Esophagus squamous epithelium (tissue), 5 donors: ENCODE measurements at places on chromosomes 4 and X.

DNA sequence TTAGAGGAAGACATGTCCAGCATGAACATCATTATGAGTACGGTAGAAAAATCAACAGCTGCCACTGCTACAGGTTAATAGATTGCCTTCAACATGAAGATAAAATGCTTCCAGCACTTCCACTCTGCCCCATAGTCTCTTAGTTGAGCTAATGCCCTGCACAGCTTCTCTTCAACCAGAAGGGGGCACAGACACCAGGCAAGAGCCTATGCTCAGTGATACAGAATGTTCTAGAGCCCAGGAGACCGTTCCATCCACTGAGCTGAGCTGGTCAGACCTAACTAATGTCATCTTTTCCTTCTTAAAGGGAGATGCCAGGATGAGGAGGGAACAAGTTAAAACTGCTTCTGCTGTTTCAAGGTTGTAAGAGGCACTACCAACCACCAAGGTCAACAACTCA is 42.2 kb downstream of the SMIM10L2A start:
- no peak for DNase-seq
- no peaks in the 10 kb centered on the region for H3K27me3 ChIP-seq
- no peaks in the 10 kb centered on the region for H3K4me1 ChIP-seq
- H3K27ac ChIP-seq: no peak overlapping the region
- no peaks in the 10 kb centered on the region for H3K36me3 ChIP-seq
- H3K4me3 ChIP-seq: no peak overlapping the region

- H3K4me3 ChIP-seq: no peak overlapping the region
- H3K27ac ChIP-seq: no peak overlapping the region
- H3K36me3 ChIP-seq: no peaks in the 10 kb centered on the region
- H3K27me3 ChIP-seq: no peaks in the 10 kb centered on the region
- H3K4me1 ChIP-seq: no peaks in the 10 kb centered on the region
Observed at GRCh38 chrX:69192603-69193002, 27.4 kb upstream of the PJA1 start.

- no peak overlapping the region for H3K4me3 ChIP-seq
- H3K4me1 ChIP-seq: peaks cover 4% of the 10 kb centered on the region
- no peak for DNase-seq
- no peaks in the 10 kb centered on the region for H3K27me3 ChIP-seq
- H3K27ac ChIP-seq: no peak overlapping the region
Observed at GRCh38 chr4:16212138-16212782, 14.0 kb downstream of the TAPT1 start.

DNA sequence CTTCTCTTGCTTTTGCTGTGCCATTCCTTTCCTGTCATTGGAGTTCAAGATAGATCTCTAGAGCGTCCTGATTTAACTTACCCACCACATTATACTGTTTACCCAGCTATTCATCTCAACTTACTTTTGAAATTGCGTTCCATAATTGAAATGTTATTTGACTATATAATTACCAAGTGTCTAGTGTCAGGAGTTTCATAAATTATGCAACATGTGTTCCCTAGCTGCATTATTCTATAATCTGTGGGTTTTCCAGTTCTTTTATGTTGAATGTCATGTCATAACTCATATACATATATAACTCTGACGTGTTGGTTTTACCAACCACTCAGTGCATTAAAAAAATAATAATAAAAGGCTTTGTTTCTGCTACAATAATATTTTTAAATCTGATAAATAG is 285.9 kb upstream of the ARSJ start:
- H3K4me3 ChIP-seq: no peak overlapping the region
- H3K36me3 ChIP-seq: no peaks in the 10 kb centered on the region
- H3K27me3 ChIP-seq: no peaks in the 10 kb centered on the region
- H3K27ac ChIP-seq: peak overlapping the region; percentile 52

DNA sequence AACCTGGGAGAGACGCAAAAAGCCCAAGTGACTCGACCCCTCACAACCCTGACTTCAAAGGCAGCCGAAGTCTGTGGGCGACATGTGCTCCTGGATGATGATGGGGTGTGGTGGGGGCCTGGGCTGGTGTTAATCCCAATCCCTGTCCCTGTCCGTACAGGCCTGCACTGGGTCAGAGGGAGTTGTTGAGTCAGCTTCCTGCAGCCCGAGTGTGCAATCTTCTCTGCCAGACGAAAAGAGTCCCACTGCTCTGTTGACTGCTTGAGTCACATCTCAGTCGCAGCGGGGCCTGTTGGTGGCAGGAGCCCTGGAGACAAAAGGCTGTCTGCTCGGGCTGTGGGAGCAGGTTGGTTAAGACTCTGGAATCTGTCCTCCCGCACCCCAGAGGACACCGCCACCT is 10.3 kb downstream of the FAM3A start:
- H3K4me1 ChIP-seq: no peaks in the 10 kb centered on the region
- no peaks in the 10 kb centered on the region for H3K36me3 ChIP-seq
- no peaks in the 10 kb centered on the region for H3K27me3 ChIP-seq
- no peak overlapping the region for H3K4me3 ChIP-seq
- H3K27ac ChIP-seq: no peak overlapping the region

DNA sequence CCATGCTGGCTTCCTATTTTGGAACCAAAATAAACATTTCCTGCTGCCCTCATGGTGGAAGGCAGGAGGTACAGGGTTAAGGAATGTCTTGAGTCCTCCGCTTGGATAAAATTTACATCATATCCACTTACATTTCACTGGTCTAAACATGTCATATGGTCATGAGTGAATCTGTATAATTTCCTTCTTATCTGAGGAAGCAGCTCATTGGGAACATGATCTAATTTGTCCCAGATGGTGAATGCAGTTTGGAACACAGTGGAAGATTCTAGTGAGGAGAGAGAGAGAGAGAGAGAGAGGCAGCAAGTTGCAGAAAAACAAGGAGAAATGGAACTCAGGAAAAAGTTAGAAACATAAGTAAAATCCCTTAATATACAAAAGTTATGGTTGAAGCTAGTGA is 46.8 kb downstream of the MXRA5 start:
- no peaks in the 10 kb centered on the region for H3K27me3 ChIP-seq
- H3K36me3 ChIP-seq: no peaks in the 10 kb centered on the region
- H3K27ac ChIP-seq: no peak overlapping the region
- no peak overlapping the region for H3K4me3 ChIP-seq

DNA sequence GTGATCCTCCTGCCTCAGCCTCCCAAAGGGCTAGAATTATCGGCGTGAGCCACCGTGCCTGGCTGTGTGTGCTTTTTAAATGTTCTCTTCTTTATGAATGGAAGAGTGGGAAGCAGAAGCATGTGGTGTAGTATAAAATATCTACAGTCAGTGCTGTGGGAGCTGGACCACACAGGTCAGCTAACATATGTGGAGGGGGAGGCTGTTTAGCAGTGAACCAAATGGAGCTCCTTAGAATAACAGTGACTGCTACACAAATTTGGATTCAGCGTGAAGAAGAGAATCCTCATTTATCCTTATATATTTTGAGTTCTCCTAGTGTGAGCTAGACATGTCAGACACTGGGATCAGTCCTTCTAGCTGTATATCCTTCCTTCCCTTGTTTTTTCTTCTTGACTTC is 3.2 kb downstream of the SNX25 start:
- DNase-seq: no peak
- H3K4me1 ChIP-seq: peaks cover 7% of the 10 kb centered on the region
- no peaks in the 10 kb centered on the region for H3K36me3 ChIP-seq
- H3K27ac ChIP-seq: no peak overlapping the region

DNA sequence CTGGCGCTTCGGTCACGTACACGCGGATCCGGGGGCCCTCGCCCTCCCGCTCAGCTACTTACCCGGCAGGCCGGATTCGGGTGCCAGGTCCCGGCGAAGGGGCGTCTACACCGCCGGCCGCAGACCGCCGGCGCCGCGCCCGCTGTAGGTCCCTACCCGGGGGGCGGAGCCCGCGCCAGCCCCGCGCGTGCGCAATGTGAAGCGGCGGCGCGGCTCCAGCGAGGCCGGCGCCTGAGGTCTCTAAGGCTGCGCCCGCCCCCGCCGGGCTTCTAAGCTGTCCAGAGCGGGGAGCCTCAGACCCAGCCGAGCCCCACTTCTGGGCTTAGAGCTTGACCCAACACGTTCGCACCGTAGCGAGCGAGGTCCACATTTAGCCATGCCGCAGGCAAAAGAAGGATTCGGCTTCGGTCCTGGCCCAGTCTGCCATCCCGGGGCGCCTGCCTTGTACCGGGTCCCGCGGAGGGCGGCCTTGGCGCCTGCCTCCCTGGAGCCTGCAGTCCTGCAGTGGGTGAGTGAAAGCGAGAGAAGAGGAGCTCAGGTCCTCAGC is at the start of gene ZNF518B:
Gene ZNF518B (minus strand): TSS at position 172 of the 547 bp plus-strand sequence. CDS start 11,098 bp downstream, outside the sequence.
- H3K27ac ChIP-seq: peak within 1 kb of the TSS; percentile 80
- no peaks in the 10 kb centered on the region for H3K36me3 ChIP-seq
- no peak for DNase-seq
- H3K27me3 ChIP-seq: no peaks in the 10 kb centered on the region

DNA sequence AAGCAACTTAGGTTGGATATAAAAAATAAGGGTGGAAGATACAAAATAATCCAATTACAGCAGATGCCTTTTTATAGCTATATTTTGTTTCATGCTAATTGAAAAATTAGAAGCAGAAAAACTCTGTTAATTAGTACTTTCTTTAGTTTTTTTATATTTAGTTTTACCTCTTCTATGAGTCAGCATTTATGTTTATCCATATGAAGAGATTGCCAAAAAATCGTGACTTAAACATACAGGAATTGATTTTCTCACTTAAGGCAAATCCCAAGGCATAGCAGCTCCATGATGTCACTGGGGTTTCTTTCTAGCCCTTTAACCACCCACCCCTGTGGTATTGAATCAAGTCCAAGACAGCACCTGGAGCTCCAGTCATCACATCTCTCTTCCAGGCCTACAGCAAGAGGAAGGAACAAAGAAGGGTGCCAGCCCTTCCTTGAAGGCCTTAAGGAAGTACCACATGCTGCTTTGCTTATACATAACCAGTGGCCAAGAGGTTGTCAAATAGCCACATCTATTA is 365.8 kb upstream of the TENM3 start:
- no peaks in the 10 kb centered on the region for H3K36me3 ChIP-seq
- no peak for DNase-seq
- H3K27me3 ChIP-seq: no peaks in the 10 kb centered on the region

DNA sequence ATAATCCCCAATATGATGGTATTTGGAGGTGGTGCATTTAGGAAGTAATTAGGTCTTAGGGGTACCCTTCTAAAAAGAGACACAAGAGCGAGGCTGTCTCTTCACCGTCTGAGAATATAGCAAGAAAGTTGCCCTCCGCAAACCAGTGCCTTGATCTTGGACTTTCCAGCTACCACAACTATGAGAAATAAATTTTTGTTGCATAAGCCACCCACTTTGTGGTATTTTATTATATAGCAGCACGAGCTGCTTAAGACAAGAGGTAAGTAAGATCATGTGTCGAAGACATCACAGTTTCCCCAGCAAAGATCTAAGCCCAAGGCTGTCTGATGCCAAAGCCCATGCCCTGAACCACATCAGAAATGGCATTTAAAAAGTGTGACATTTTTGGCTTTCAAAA is 9.6 kb upstream of the EXOSC9 start:
- H3K36me3 ChIP-seq: no peaks in the 10 kb centered on the region
- no peaks in the 10 kb centered on the region for H3K4me1 ChIP-seq
- no peak for DNase-seq
- no peak overlapping the region for H3K27ac ChIP-seq
- peaks cover 38% of the 10 kb centered on the region for H3K27me3 ChIP-seq

DNA sequence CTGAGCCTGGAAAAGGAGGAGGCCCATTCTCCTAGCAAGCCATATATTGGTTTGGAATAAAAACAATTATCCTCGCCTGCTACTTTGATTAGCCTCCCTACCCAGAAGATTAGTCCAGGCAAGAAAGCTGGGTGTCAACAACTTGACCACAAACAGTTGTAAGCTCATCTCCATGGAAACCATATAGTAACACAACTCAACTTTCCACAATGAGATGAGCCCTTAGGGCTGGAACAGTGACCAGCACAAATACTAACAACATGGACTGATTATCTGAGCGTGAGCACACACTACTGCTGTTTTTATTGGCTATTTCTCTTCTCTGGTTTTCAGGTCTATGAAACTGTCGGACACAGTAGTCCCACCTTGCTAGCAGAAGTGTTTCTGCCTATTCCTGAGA is 80.8 kb downstream of the CC2D2A start:
- H3K27ac ChIP-seq: no peak overlapping the region
- H3K27me3 ChIP-seq: no peaks in the 10 kb centered on the region
- DNase-seq: no peak
- no peaks in the 10 kb centered on the region for H3K4me1 ChIP-seq
